ENCODE measurements at places on chromosomes 12 and 14.

- DNase-seq: no peak
These were observed 157.4 kb downstream of the KICS2 start for GRCh38 chr12:64064706-64065105.

DNA sequence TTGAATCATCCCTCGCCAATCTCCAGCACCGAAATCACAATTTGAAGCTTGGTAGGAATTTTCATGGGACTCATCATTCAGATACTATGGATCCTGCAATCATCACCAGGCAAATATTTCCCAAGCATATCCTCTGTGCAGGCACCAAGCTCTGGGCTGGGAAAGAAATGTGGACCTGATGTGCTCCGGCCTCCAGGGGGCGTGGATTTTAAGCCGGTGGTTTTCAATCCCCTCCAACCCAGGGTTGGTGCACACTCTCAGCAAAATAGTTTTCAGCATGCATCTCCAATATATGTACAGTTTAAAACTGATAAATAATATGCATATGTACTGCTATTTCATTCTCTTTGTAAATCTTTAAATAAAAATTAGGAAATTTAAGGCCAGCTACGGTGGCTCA is 98.9 kb downstream of the RBM19 start:
- DNase-seq: no peak

- DNase-seq: no peak
These were observed 29.1 kb downstream of the PIK3C2G start for GRCh38 chr12:18290386-18290785.

GRCh38 chr12:32864731-32865130 is 31.8 kb downstream of the PKP2 start:
- no peak for DNase-seq

GRCh38 chr12:103997286-103997900 is 31.7 kb downstream of the TDG start:
- no peak for DNase-seq

GRCh38 chr12:19959353-19959752 is 409.0 kb upstream of the PDE3A start:
- no peak for DNase-seq

DNA sequence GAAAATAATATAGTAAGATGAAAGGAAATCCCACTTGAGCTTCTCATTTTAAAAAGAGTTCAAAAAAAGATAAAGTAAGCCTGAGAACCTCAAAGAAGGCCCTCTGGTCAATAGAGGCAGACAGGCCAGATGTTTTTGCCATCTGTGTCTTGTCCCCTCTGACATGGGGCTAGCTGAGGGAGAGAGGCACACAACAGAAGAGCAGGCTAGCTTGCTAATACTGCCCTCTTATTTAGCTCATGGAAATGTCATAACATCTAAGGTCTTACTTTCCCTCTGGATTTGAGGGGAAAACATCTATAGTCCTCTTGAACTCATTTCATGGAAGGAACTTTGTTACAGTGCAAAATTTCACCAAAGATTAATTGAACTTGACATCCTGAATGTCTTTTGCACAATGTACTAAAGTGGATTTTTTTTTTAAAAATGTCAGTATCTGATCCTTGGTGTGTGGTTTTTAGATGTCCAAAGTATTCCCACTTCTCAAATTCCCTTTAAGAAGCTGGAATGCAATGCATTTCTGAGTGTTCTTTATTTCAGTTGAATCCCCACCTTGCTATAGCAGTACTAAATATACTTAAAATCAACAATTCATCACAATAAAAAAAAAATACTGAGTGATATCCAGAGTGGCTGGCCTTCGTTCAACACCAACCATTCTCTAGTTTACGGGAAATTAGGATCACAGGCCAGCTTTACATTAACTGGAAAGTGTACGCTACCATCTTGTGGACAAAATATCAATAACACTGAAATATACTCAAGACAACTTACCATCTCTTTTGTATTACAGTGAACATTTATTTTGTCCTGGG is 176.7 kb downstream of the PAH start:
- peak; percentile 51 for DNase-seq

DNA sequence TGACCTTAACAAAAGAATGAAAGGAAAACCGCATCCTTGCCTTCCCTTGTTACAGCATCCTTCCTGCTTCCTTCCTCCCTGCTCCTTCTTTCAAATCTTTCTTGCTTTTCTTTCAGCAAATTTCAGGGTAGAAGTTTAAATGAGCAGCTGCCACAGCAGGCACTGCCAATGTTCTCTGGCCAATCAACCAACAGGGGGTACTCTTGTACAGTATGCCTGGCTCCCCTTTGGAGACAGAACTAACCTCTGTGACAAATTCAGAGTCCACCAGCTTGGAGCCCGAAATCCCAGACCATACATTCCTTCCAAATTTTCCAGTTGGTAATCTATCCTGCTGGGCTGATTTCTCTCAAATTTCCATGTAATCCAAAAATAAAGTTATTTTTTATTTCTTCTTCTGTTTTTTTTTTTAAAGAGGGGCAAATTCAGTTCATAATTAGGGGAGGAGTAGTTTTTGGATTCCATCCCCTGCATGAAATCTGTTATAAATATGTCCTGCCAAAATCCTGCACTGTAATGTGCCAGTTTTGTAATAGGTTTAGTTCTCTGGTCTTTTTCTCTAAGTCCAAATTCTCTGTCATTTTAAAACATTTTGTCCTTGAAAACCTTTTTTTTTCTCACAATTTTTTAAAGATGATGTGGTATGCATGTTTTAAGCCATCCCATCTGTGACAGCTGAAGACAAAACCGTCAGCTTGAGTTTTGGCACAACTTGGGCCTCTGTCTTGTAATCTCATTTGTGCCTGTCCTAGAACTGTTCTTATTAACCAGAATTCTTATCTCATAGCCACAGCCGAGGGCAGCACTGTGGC is 610.0 kb upstream of the LMO3 start:
- peak; percentile 43 for DNase-seq

DNA sequence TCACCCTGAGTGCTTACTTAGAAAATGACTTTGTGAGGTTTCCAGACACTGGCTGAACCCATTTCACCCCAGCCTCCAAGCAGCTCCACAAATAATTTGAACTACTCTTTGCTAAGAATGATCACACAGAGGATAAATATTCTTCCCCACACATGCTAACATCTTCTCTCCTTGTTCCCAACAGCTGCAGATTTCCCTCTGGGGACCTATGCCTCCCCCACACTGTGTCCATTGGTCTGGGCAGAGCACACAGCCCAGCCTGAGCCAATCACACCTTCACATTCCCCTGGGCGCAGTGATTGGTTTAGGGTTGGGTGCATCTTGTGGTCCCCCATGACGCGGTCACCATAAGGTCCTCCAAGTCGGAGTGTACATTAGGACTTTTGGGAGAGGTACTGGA is 6.9 kb downstream of the SDR9C7 start:
- no peak for DNase-seq

DNA sequence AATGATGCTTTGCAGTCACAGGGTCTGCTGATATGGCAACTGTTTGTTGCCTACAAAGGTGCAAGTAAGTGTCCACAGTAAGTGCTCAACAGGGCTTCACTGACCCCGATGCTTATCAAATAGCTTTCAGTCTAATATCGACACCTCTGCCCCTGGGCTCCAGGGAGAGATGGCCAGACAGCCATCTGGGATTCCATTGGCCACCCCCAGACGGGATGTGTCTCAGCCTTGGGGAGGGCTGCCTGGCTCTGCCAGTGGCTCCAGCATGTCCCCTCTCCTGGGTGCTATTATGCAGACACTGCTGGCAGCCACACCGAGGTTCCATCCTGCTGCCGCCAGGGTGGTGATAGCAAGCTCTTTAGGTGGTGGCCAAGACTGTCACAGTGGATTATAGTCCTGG is 57.4 kb downstream of the DGLUCY start:
- DNase-seq: no peak

DNA sequence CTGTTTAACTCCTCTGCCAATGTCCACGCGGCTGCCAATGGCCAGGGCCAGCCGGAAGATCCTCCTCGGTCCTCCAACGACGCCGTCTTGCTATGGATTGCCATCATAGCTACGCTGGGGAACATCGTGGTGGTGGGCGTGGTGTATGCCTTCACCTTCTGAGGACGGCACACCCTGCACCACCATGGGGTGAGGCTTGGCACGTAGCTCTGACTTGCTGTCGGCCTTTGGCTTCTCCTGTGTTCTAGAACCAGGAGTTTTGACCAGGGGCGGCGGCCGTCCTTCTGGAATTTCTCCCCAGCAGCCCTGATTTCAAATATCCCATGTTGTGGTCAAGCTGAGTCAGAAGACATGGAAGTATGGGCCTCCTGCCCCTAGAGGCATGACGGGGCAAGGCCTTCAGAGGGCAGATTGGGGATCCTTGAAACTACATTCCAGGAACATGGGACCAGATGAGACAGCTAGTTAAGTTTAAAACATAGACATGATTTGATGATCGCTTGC is 47.5 kb downstream of the C14orf132 start:
- no peak for DNase-seq

- DNase-seq: no peak
These were observed 51.7 kb downstream of the FLRT2 start for GRCh38 chr14:85581691-85582090.

- no peak for DNase-seq
These were observed 28.7 kb downstream of the CCDC59 start for GRCh38 chr12:82329508-82329907.

- DNase-seq: no peak
These were observed 18.5 kb upstream of the CISTR start for GRCh38 chr12:53770281-53770680.

DNA sequence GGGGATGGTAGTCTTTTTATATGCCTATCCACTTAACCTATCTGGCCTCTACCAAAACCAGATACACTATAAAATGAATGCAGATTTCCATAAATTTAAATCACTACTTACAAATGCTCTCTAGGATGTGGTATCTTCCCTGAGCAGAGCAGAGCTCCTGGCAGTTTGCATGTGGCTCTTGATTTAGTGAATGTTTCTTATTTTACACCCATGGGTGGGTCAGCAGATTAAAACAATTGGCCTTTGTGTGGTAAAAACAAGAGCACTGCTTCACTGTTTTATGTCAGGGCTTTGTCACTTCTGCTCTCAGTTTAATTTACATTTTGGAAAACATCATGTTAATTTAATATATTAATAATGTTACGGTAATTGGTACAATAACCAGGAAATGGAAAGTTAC is 5.5 kb downstream of the TAS2R19 start:
- no peak for DNase-seq

DNA sequence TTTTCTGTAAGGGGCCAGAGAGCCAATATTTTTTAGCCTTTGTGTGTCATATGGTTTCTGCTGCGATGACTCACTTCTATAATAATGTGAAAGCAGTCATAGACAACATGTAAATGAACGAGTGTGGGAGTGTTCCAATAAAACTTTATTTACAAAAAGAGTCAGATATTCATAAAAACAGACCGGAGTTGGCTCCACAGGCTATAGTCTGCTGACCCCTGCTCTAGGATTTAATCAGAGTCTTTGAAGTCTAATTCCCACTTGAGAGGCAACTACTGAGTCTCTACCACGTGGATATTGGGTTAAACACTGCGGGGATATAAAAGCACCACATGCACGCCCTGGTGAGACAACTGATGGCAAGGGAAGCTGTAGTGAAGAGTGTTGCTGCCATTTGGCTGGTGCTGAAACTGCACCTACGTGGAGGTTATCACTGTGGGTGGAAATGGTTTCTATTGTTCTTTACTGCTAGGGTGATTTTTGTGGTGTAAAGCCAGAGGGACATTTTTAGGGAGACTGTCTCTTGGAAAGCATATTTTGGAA is 3.6 kb upstream of the NINJ2 start:
- DNase-seq: no peak

DNA sequence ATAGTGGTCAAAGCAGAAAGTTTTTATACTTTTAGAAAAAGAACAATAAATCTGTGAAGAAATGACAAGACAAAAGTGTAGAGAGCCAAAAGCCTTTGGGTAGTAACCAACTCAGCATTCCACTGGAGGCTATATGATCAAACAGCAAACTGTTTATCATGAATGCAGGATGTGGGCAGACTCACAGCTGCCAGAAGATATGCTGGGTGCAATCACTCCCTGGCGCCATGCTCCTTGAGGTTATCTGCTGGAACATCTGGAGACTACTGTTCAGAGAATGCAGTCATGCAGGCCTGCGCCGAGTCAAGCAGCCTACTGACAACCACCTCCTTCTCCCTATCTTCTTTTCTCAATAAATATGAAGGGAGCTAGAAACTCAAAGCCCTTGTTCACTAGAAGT is 49.0 kb upstream of the SLC8A3 start:
- DNase-seq: no peak

- DNase-seq: no peak
These were observed 81.9 kb downstream of the TMEM132D start for GRCh38 chr12:129821964-129822363.

- no peak for DNase-seq
These were observed 875.7 kb upstream of the USP15 start for GRCh38 chr12:61384511-61384910.

- DNase-seq: no peak
These were observed 39.1 kb upstream of the STAB2 start for GRCh38 chr12:103547929-103548328.

DNA sequence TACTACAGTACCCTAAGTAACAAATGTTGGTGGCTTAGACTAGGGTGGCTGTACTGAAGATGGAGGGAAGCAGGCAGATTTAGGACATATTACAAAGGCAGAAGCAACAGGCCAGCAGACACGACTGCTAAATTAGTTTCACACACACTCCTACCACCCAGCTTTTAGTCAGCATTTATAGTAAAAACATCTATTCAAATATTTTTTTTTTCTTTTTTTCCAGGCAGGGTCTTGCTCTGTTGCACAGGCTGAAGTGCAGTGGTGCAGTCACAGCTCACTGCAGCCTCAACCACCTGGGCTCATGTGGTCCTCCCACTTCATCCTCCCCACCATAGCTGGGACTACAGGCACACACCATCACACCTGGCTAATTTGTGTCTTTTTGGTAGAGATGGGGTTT is 72.9 kb downstream of the CDK17 start:
- no peak for DNase-seq

GRCh38 chr12:12685305-12685704 is 10.7 kb downstream of the GPR19 start:
- no peak for DNase-seq

- peak; percentile 46 for DNase-seq
These were observed 117.6 kb downstream of the SCARB1 start for GRCh38 chr12:124745891-124746570.

GRCh38 chr14:63638493-63638892 is 3.2 kb downstream of the WDR89 start:
- no peak for DNase-seq

DNA sequence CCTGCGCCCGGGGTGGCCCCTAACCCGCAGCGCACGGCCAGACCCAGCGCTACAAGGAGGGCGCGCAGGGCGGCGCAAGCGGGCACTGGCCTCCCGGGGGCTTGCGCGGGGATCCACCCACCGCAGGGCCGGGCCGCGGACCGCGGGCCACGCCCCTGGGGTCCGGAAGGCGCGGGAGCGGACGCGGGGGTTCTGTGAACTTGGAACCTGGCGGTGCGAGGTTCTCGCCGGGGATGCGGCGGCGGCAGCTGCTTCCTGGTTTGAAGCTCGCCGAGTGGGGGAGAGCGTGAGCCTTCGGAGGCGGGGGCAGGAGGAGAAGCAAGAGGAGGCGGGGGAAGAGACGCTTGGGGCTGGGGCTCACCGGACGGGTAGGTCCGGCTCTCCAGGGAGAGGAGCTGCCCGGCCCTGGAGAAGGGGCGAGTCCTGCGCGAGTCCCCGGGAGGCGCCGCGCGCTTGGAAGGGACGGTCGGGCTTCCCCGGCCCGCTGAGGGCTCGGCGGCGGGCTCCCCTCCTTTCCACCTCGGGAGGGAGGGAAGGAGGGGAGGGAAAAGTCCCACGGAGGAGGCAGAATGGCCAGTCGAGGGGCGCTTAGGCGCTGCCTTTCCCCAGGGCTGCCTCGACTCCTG is at the start of gene PRKCH:
TSS of gene PRKCH (plus strand) at position 195 of the 626 bp plus-strand sequence. CDS start 523 bp downstream, outside the sequence.
- peak; percentile 24 for DNase-seq

GRCh38 chr14:33679461-33680225 is 271.2 kb downstream of the EGLN3 start:
- DNase-seq: no peak

GRCh38 chr14:32697114-32697513 is 241.6 kb upstream of the NPAS3 start:
- DNase-seq: no peak

All from MV-4-11 (cell line).